ENCODE measurements at places on chromosomes 11 and 22.

GRCh38 chr11:3796002-3796311 lies 1.4 kb downstream of the NUP98 start:
- no peak for DNase-seq

DNA sequence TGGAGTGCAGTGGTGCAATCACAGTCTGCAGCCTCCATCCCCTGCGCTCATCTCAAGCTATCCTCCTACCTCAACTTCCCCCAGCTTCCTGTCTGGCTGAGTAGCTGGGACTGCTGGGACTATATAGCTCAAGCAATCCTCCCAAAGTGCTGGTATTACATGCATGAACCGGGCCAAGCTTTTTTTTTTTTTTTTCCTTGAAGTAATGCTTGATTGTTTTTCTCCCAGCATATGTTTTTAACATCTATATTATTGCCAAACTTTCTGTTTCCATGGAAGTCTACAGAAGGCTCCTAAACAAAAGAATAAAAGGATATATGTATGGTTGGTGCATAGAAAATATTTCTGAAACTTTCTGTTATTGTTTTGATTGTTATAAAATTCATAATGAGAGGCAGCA lies 853.6 kb downstream of the KCNA4 start:
- no peak for DNase-seq

DNA sequence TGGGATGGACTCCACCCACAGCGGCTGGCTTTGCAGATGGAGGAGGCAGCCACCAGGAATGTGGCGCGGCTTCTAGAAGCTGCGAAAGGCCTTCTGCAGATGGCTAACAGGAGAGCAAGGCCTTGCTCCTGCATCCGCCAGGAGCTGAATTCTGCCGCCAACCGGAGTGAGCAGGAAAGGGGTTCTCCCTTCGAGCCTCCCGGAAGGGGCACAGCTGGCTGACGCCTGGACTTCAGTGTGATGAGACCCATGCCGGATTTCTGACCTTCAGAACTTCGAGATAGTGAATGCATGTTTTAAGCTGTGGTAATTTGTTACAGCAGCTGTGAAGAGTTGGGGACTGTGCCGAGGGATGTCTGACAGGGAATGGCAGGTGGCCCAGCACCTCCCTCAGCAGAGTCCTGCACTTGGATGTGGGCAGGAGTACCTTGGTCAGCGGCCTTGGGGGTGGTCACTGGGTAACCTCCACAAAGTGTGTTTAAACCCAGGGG lies 7.7 kb downstream of the TBC1D22A start:
- no peak for DNase-seq

GRCh38 chr11:8086001-8086479 lies 5.0 kb downstream of the TUB start:
- no peak for DNase-seq

GRCh38 chr11:86671531-86672006 lies 847 bp downstream of the ME3 start:
- no peak for DNase-seq

- no peak for DNase-seq
Measured at GRCh38 chr22:19546680-19547079, 22.5 kb upstream of the CLDN5 start.

DNA sequence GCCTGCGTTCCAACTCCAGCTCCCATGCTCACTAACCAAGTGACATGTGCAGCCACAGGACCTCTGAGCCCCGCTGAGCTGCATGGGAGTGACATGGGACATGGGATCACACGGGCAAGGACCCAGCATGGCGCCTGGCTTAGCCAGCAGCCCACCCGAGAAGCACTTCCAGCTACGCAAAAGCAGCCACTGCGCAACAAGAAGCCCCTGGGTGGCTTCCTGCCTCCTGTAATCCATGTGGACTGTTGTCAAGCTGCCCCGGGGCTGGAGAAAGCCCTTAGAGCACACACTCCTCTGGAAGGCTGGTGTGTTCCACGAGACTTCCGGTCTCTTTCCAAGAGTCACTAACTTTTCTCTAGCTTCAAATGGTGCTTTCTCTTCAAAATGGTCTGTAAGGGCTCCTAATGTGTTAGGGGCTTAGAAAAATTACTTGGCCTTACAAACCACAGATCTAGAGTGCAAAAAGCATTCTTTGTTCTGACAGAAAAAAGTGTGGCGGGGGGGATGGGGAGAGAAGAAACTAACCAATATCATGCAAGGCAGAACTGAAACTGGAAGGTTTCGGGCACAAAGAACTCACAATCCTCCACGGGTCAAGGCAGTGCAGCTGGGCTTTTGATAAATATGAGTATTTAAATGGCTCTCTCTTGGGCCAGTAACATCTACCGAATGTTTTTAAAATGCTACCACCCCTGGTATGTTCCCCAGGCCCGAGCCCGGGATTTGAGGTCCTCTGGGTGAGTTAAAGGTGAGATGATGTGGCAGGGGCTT lies 5.5 kb downstream of the C11orf24 start:
- no peak for DNase-seq

DNA sequence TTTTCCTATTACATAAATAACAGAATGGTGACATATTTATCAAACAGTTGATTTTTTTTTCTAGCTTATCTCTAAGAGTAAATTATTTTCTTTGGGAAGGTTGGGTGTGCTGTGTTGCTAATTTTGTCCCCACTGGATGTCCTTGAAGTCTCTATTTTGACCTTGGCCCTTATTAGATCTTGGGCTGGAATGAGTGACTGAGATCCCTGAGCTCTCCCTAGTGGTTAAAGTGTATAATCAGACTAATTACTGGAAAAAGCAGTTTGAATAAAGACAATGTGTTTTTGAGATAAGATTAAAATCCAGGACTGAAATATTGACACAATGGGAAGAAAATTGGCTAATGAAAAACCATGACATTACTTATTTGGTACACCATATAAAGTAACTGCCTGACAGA lies 56.1 kb downstream of the AASDHPPT start:
- no peak for DNase-seq

- DNase-seq = no peak
Measured at GRCh38 chr11:8219257-8220021, 44.2 kb downstream of the LMO1 start.

DNA sequence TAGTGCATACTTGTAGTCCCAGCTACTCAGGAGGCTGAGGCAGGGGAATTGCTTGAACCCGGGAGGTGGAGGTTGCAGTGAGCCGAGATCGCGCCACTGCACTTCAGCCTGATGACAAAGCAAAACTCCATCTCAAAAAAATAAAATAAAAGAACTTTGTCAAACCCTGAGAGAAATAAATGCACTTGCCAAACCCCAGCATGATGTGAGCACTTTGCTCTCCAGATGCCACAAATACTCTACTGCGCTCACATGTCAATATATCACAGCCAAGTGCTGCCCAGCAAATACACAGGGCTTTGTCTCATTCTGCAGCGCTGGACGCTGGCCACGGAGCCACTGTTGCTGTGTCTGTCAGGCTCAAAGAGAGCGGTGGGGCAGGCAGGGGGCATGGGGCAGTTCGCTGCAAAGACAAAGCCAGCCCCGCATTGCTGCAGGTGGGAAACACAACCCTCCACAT lies 45.1 kb downstream of the AHNAK start:
- DNase-seq = no peak

DNA sequence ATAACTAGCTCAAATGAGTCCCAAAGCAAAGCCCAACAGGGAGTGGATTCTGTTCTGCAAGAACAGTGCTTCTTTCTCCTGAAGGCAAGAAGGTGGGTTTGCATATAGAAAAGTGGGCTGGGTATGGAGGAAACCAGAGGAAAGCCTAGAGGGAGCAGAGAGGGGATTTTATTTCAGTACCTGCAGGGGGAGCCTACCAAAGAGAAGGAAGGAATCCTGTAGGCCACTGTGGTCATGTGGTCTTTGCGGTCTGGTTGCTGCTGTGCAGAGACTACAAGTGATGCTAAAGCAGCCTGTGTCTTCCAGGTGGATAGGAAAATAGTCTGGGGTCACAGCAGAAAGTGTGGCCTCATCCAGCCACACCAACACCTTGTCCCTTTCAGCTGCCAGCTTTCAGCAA lies 33.2 kb upstream of the ZBTB16 start:
- no peak for DNase-seq

- DNase-seq = no peak
Measured at GRCh38 chr11:19627566-19627965, 85.1 kb upstream of the NAV2 start.

- DNase-seq = no peak
Measured at GRCh38 chr22:24695060-24695459, 79.5 kb downstream of the PIWIL3 start.

GRCh38 chr11:35800970-35801953 lies 138.7 kb downstream of the TRIM44 start:
- no peak for DNase-seq

- no peak for DNase-seq
Measured at GRCh38 chr22:45336971-45337431, 27.3 kb downstream of the FAM118A start.

DNA sequence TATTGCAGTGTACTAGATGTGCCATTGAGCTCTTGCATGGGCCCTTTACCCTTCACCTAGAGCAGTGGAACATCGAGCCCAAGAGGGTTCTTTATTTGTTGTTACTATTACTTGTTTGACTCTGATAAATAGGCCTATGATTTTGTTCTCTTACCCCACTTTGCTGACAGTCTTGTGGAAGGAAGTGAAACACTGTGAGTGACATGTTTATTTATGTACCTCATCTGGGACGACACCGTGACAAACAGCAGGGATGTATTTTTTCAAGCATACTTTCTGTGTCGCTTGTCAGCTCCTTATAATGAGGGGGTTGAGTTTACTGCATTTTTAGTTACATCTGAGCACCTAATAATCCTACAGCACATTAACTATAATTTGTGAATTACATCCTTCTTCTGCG lies 1010.3 kb upstream of the TENM4 start:
- DNase-seq = no peak

DNA sequence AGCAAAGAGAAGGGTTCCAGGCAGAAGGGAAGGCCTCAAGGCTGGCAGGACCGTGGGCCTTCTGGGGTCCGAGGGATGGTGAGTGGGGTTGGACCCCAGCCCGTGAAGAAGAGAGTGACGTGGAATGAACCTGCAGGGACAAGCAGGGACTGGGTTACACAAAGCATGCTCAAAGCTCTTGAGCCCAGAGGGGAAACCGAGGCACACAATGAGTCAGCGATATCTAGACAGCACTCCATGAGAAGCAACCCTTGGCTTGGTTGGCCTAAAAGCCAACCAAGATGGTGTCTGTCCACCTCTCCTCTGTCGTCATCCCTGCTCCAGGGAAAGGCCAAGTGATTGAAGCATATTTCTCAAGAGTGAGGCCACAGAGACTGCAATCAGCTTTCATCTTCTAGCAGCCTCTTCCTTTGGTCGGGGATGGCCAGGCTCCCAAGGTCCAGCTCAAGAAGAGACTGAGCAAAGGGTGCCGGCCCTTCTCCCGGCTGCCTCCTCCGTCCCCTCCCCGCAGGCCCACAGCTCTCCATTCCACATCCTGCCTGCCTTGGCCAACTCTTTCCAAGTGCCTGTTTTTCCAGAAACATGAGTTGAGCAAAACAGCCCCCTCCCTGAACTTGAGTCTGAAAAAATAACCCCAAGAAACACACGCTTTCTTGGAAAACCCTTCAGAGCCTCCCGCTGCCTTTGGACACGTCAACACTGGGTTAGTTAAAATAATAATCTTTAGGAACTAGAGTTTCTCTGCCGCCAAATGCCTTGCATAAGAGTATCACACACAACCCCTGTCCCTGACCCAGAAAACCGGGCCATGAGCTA lies 556.6 kb downstream of the MIAT start:
- no peak for DNase-seq

GRCh38 chr11:72637926-72638325 lies 36.3 kb downstream of the PDE2A start:
- no peak for DNase-seq

DNA sequence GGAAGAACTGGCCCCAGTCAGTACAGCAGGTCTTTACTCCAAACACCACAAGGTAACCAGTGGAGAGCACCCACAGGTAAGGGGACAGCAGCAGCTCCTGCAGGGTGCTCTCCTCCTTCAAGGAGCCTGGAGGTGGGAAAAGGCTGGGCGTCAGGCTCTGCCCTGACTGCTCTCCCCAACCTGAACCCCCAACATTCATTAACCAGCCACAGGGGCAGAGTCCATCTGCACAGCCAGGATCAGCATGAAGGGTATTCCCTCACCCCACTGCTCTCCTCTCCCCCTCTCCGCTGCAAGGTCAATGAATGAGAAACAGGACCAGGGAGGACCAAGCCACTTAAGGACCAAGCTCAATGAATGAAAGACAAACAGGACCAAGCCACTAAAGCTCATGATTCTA lies 3.7 kb downstream of the SLC37A4 start:
- no peak for DNase-seq

GRCh38 chr22:43625242-43625641 lies 186.9 kb downstream of the EFCAB6 start:
- DNase-seq = no peak
